Kasumi-1 (cell line): ENCODE measurements at places on chromosomes 11 and 22.

DNA sequence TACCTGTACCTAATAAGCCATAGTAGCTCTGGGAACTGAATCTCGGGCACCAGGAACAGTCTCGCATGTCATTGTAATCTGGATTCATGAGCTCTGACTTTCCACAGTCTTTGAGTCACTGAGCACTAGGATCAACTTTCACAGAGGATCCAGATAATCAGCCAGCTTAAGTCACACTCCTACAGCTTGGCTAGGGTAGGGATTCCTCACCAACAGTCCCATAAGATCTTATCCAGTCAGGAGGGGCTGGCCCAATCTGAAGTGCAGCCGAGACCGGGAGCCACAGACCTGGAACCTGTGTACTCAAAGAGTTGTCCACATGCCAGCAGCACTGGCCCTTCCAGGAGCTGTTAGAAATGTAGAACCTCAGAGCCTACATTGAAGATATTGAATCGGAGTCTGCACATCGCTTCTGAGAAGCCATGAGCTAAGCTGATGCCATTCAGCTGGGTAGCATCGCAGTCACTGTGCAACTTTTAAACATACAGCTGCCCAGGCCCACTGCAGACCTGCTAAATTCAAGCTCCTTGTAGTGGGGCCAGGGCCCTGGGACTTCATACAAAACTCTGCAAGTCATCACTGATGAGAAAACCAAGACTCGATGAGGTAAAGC lies 538.8 kb upstream of the B3GAT1 start:
- no peak for DNase-seq

DNA sequence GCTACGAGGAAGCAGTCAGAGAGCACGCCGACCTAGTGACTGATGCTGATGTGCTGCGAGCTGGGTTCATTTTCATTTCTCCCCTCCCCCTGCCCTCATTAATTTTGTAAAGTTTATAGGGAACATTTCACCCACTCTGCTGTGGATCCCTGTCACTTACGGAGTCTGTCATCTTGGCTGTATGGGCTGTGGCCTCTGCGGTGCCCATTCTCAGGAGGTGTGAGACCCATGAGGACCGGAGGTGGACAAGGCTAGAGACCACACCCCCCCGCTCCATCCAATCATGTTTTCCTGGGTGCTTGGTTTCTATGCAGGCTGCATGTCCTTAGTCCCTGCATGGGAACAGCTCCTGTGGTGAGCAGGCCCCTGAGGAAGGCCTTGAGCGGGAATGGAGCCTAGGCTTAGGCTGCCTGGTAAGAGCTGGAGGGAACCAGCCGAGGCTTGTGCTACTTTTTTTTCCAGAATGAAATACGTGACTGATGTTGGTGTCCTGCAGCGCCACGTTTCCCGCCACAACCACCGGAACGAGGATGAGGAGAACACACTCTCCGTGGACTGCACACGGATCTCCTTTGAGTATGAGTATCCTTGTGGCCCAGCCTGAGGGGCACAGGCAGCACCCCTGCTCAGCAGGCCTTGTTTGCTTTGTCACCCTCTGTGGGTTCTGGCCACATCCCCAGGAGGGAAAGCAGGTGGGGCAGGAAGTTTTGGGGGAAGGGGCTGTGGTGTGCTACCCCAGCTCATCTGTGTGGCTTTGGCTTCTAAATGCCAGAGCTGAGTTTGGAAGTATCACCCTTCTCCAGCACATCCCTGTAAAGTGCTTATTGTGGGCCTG lies 19.1 kb downstream of the CLDN5 start:
- DNase-seq = no peak

GRCh38 chr22:33569559-33569958 lies 350.7 kb downstream of the LARGE1 start:
- DNase-seq = no peak

DNA sequence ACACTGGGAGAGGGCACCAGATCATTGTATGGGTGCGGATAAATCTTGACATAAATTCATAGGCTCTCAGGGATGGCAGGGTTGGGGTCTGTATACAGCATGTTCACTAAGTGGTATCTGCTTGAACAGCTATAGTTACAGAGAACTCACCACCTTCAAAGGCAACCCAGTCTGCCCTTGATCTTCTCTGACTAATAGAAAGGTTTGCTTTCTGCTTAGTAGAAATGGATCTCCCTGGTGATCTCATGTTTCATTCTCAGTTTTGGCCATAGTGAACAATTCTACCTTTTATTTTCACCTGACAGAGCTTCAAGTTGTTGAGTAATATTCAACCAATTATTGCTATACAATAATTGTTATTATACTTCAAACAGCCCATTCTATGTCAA lies 32.4 kb downstream of the CNTF start:
- DNase-seq = no peak

DNA sequence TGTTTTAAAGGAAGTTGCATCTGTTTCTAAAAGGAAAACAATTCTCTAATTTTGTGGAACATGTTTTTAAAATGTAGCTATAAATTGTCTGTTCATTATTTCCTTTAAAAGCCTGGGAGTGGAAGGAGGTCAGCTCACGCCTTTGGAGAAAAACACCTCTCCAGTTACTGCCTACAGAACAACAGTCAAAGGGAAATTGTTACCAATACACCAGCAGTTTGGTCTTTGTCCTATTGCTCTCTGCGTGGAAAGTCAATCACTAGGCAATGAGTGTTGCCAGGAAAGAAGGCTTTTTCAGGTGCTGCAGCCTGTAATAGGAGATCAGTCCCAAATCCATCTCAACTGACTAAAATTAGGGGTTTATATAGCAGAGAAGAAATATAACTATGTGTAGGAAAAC lies 22.2 kb downstream of the SVIP start:
- no peak for DNase-seq

GRCh38 chr11:46604796-46605195 lies 11.0 kb upstream of the AMBRA1 start:
- no peak for DNase-seq

DNA sequence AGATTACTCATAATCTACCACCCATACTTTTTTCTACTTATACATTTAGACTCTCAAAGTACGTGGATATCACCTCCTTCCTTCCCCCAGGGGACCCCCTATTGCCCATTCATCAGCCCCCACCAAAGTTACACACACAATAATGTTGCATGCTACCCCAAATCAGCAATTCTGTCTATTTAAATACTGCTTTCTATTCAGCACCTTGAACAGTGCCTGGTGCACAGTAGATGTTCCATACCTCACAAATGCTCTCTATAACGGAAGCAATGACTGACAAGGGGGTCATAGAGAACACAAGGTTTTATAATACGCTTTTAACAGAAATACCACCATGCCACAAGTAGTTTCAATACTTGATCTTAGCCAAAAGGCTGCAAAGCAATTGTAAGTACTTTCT lies 370.7 kb downstream of the MIAT start:
- DNase-seq = no peak

GRCh38 chr22:50471962-50472361 lies 2.9 kb downstream of the SBF1 start:
- no peak for DNase-seq
